ENCODE measurements at places on chromosomes 1 and 21. TPM values are rescaled to one million over a fixed set of nuclear protein-coding genes. Genes with fewer than 3 reads are reported as not detected.

DNA sequence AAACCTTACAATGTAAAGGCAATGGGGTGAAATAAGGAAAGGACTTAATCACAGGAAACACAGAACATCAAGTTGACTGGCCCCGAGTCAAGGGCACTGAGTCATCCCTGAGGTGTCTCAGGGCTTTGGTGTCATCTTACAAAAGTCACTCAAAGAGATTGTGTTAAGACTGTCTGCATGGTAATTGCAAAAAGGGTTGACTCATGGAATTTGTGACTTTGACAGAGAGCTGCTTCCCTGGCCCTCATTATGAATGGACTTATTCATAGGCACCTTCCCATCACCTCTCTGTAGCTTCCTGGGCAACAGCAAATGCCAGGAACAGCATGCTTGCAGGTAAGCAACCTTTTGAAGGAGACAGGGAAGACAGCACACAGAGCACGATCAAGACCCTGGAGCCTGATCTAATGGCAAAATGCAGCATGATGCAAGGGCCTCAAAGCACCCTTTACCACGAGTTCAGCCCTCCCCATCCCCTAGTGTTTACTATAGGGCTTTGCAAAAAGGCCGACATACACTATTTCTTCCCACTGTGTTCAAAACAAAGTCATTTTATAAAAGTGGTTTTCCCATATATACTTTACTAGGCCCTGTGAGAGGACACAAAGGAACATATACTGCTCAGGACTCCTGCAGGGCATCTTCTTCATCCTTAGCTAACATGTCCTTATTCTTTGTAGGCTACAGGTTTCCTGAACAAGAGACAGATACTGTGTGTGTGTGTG is 17.1 kb downstream of the ZP4 start:
- peak; percentile 78 for DNase-seq

The KCNN3 gene
- total RNA-seq, result not detected

- no peak for DNase-seq
Measured at GRCh38 chr1:202162418-202163280, 2.2 kb upstream of the PTPN7 start.

DNA sequence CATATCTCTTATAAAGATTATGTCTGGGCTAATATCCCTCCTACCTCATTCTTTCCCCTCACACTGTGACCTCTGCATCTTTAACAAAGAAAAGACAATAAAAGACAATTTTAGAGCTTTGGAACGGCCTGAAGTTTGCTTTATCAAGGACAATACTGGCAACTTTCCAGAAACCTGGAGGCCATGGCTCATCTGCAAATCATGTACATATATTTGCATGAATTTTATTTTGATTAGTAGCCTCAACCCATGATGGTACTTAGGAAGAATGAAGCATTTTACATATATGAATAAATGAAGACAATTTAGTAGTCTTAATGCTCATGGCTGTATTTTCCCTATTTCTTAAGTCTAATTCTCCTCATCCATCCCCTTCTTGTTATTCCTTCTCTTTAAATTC is 612.2 kb upstream of the CXADR start:
- DNase-seq, result no peak

DNA sequence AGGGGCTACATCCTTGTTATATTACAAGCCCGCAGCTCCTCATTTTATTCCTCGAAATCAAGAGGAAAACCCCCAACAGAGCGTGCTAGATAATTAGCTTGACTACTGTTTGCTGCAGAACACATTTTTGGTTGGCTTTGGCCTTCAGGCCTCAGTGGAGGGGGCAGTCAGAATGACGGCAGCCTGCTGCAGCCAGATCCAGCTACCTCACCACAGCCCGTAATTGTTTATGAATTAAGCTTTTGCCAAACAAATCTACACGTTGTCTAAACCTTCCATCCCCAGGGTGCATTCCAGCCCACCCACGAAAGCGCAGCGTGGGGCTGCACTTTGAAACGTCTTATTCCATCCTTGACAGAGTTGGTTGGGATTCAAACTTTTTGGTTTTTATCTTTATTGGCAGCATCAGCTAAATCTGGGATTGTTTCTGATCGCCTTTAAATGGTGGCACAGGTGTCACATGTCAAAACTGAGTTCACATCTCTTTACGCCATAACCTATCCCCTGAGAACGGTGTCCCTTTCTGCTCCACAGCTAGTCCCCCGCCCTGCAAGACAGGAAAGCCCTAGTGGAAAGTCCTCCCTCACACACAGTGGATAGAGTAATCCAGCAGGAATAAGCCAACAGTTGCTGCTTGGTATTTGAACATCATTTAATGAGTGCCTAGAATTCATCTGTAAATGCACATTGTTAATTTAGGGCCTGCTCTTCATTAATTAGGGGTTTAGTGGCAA is 195.5 kb downstream of the LMO4 start:
- peak; percentile 32 for DNase-seq

DNA sequence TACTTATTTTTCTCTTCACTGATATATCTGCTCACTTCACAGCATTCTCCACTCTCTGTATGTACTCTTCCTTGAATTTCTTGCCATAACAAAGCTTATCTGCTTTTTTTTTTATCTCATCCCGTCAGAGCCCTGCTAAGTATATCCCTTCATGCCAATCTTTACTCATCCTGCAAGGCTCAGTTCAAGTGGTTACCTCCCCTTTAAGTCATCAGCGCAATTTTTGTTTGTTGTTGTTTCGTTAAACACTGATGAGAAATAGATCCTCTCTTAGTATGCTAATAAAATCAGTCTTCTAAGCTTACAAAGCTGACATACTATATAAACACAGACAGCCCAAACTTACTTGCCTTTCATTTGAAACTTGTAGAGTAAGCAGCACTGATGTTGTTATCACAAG is 17.8 kb downstream of the COL24A1 start:
- DNase-seq, result peak; percentile 29

The KRTAP6-1 gene
- not detected for total RNA-seq

The CNKSR1 gene
- not detected for total RNA-seq

The FCRL5 gene
- not detected for total RNA-seq

The AUNIP gene
- 0.33 TPM for total RNA-seq

GRCh38 chr1:151061704-151062103 is 1.5 kb downstream of the MLLT11 start:
- no peak for DNase-seq

DNA sequence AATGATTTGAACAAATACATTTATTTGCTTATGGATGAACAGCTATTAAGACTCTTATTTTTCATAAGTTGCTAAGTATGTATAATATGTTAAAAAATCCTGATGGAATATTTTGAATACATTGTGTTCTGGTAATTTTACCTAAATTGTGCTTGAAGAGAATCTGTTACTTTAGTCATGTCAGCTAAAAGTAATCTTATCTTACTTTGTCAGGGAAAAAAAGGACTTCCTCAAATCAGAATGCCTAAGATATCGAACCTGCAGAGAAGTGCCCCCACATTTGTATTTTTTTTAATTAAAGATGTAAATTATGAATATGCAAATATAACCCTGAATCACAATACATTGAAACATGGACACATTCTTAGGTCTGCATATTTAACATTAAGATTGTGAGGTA is 1331.7 kb downstream of the MRPL39 start:
- no peak for DNase-seq

DNA sequence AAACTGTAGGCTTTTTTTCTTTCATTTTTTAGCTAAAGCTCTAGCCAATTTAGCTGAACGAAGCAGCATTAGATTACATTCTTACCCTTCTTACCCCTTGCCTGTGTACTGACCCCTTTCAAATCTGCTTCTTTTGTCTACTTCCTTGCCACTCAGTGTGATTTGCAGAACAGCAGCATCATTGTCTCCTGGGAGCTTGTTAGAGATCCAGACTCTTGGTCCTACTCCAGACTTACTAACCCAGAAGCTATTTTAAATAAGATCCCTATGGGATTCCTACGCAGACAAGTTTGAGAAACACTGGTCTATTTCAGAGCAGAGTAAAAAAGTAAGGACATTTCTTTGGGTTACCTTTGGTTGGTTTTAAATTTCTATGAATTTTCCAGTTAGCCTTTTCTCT is 13.8 kb downstream of the LRRC39 start:
- peak; percentile 75 for DNase-seq

The NBPF26 gene
- 27.1 TPM for total RNA-seq

DNA sequence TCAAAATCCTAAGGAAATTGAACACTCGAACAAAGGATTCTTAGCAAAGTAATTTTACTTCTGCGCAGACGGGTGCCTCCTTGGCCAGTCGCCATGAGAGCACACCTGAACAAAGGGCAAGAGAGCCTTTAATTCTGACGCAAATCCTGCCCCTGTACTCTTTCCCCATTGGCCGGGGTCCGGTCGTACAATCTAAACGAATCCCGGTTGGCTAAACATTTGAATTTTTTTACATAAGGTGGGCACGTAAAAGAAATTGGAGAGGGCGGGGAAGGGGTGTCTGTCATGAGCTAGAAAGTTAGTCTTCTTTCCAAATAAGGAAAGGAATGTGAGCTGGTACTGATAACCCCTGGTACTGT is 8.2 kb upstream of the IL22RA1 start:
- DNase-seq, result no peak

DNA sequence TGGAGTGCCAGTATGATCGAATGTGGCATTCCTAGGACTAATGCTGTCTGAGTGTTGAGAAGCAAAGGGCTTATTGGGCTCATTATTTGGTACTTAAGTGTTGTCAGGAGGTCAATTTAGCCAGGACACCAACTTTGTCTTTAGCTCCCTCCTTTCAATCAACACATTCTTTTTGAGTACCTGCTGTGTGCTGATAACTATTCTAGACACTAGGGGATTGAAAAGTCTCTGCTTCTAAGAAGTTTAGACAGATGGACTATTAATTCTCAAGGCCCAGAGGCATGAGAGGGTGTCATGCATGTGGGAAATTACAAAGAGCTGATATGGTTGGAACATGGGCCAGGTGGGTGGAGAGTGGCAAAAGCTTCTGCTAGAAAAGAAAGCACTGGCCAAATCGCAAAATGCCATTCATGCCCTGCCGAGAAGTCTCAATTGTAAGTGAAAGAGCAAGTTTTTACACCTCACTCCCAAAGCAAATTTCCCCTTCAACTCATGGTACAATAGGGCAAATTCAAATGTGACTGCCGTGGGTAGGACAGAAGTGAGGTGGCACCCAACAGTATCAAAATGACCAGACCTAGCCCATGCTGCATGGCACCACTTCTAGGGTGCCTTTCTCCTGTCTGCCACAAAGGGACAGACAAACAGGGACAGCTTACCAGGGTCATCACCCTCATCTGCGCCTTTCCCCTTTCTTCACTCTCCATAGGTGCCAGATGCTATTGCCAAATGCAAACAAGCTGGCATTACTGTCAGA is 53.6 kb upstream of the LAX1 start:
- DNase-seq, result no peak

- DNase-seq, result peak; percentile 49
Measured at GRCh38 chr1:84582802-84583587, 8.8 kb upstream of the CTBS start.

The SPOCD1 gene
- 47.2 TPM for total RNA-seq

The PODN gene
- total RNA-seq, result 67.5 TPM

DNA sequence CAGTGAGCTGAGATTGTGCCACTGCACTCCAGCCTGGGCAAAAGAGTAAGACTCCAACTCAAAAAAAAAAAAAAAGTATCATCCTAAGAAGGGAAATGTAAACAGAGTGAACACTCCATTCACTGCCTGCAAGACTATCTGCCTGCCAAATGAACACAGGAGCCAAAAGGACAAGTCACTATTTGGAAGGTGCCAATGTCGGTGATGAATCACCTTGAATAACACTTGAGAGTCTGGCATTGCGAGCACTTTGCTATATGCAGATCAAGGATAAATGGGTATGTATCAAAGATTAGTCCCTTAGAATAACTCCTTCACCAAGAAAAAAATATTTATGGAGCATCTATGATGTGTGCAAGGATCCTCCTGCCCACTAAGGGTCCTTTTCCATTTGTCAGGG is 6.6 kb downstream of the UBR4 start:
- peak; percentile 64 for DNase-seq

GRCh38 chr1:167698313-167698712 is 23.5 kb upstream of the MPZL1 start:
- DNase-seq, result no peak

The PCSK9 gene
- 1.0 TPM for total RNA-seq

- peak; percentile 56 for DNase-seq
Measured at GRCh38 chr1:77273891-77274290, 7.9 kb upstream of the AK5 start.

DNA sequence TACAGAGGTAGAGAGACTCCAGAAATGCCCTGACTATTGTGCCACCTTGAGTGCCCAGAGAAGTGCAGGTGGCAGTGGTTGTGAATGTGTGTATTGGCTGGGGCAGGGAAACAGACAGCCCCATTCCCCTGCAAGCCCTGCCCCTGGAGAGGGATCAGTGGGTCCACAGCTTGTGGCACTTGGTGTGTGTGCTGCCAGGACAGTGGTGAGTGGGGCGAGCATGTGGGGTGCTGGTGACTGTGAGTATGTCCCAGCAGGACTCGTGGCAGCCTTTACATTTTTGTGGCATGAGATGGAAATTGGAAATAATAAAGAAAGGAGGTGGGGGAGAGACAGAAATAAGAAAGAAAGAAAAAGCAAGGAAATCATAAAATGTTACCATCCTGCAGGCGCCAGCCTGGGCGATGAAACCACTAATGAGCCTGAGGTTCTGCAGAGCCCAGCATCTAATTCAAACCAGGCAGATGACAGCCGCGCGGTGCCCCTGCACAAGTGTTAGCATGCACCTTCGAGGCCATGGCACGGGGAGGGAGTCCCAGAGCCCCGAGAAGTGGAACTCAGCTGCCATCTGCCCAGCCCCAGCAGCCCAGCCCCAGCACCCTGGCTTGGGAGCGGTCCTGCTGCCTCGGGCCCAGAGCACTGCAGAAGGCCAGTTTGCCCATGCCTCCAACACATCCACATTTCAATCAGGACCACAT is 49.1 kb upstream of the ZBTB40 start:
- no peak for DNase-seq

- no peak for DNase-seq
Measured at GRCh38 chr1:2628933-2629626, 3.7 kb downstream of the MMEL1 start.

DNA sequence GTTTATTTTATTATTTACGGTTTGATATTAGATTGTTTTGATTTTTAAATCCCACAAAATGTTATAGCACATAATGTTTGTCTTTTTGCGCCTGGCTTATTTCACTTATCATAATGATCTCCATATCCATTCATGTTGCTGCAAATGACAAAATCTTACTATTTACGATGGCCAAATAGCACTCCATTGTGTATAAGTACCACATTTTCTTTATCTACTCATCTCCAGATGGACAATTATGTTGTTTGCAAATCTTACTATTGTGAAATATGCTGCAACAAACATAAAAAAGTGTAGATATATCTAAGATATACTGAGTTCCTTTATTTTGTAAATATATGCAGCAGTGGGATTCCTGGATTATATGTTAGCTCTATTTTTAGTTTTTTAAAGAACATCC is 1568.3 kb downstream of the AMY1C start:
- DNase-seq, result no peak

DNA sequence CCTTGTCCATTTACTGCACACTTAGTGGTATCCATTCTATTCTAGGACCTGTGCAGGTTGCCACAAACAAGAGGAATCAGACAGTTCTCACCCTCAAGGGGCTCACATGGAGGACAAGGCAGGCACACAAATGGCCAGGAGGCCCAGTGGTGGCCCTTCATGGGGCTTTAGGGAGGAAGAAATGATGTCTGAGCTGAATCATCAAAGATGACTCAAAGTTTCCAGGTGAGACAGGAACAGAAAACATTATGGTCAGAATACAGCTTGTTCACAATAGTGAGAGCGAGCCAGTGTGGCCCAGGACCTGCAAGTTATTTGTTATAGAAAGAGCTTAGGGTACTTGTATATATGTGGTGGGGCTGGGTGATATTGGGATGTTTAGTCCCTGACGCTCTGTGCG is 26.4 kb downstream of the SHISAL2A start:
- DNase-seq, result no peak

- no peak for DNase-seq
Measured at GRCh38 chr1:45531873-45532272, 10.2 kb upstream of the PRDX1 start.

- peak; percentile 99 for DNase-seq
Measured at GRCh38 chr1:8040586-8040985, 14.5 kb upstream of the ERRFI1 start.
